ENCODE measurements at places on chromosomes 2 and 18.

GRCh38 chr2:229610333-229610732 lies 104.0 kb downstream of the DNER start:
- no peak for DNase-seq

DNA sequence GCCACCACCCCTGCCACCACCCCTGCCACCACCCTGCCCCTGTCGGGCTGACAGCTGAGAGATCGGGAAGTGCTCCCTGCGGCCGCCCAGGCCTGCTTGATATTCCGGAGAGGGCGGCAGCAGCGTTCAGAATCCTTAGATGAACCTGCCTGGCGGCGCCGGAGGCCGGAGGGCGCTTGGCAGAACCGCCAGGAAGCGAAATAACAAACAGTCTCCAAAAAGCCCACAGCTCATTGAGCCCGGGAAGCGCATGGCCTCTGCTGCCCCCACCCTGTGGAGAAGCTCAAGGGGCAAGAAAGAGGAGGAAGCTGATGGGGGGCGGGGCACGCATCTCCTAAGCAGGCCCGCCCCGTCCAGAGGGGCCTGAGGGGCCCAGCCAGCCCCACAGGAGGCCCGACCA lies 92.2 kb upstream of the MBOAT2 start:
- no peak for DNase-seq

- no peak for DNase-seq
Observed at GRCh38 chr2:43889416-43889815, 50.6 kb downstream of the ABCG8 start.

GRCh38 chr18:9901377-9901776 lies 12.4 kb upstream of the VAPA start:
- no peak for DNase-seq

GRCh38 chr2:27148801-27149439 lies at the start of gene TCF23:
Gene TCF23, plus strand, starts transcription at chr2:27149004. Its CDS starts 130 bp downstream, at chr2:27149134.
- DNase-seq, result no peak

- no peak for DNase-seq
Observed at GRCh38 chr2:182924306-182924705, 57.9 kb upstream of the FRZB start.

GRCh38 chr2:25056098-25056821 lies 14.4 kb downstream of the EFR3B start:
- no peak for DNase-seq

DNA sequence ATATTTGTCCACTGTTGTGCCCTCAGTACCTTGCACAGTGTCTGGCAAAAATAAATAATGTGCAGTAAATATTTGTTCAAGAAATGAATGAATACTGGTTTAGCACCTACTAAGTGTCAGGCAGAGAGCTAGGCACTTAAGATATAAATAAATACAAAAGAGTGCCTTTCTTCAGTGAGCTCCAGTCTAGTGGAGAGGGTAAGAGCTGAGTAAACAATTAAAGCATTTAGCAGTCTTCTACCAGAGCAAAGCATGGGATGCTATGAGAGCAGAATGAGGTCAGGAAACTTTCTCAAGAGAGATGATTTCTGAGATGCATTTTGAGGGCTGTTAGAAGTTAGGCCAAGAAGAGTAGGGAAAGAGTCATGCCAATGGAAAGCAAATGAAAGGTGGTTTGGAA lies 314.7 kb downstream of the DSC3 start:
- no peak for DNase-seq

GRCh38 chr2:43183743-43184142 lies 42.7 kb downstream of the ZFP36L2 start:
- no peak for DNase-seq

DNA sequence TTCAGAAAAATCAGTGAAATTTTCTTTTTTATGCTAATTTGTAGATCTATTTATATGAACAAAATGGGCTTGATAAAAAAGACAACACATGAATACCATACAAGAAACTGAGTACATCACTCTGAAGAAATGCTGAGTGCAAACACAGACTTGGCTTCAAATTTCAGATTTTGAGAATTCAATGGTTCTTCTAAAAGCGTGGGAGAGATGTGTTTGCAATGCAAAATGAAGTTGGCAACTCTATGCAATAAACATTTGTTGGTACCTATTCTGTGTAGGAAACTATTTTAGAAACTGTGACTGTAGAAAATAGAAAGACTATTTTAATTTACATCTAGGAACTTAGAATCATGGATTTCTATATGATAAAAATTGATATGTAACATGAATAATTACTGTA lies 1834.1 kb upstream of the CELF4 start:
- DNase-seq, result no peak

DNA sequence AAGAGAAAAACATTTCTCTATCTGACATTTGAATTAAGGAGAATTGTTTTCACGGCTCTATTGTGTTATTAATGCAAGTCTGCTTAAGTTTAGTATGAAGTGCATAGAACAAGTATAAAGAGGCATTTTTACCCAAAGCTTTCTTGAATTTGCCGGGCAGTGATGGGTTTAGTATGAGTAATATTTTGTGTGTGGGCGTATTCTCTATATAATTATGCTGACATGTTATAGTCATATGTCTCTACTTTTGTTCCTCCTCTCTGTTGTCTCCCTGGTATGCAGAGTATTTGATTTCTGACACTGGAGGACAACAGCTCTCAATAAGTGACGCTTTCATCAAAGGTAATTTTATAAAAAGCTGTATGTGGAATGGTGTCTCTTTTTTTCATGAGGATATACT lies 45.9 kb downstream of the PIKFYVE start:
- no peak for DNase-seq

- DNase-seq, result no peak
Observed at GRCh38 chr2:216773072-216773471, 77.7 kb upstream of the IGFBP5 start.

DNA sequence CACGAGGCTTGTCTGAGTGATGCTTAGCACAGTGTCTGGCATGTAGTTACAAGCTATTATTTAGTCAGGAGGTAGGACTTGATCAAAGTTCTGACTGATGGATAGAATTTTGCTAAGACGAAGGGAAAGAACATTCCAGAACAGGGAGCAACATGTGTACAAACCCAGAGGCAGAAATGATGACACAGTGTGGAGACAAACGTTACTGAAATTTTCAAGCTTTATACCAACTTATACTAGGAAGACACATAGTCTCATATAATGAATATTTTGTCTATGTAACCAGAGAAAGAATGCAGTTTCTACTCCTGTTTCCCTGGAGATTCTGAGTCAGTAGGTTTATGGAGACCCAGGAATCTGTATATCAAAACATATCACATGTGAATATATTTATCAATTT lies 123.4 kb downstream of the FAM124B start:
- no peak for DNase-seq

DNA sequence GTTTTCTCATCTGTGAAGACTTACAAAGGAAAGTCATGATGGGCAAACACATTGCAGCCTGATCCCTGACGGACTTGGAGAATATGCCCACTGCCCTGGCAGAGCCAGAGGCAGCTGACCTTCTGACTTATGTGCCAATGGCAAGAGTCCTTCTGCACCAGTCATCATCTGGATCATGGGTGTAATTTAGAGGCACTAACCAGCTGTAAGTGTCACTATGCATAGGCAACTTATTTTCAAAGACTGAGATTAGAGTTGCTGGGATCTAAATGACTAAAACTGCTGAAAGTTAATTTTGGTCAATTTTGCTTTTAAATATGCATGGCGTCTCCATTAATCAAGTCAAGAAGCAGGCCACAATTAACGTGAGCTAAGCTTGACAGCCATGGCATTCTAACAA lies 261.2 kb downstream of the BCL11A start:
- no peak for DNase-seq

DNA sequence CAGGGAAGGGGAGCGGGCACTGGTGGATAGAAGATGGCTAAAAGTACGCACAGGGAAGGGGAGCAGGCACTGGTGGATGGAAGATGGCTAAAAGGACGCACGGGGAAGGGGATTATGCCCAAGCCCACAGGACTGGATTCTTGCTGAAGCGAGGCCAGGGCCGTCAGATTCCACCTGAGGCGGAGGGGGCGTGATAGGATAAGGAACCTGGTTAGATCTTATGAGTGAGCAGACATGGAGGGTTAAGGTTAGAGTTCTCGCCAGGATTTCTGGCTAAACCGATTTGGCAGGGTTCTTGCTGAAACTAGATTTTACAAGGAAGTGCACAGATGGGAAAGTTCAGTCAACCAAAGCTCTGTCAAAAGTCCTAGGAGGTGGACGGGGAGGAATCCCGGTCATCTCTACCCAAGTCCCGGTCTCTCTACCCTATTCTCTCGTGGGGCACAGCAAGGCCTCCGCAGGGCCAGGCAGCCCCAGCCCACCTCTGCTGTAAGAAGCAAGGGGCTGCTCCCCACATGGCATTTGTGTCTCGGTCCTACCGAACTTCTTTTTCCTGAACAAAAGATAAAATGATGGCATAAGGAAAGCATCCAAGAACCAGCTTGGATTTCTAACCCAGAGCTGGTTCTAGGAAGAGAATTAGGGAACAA lies 140.8 kb downstream of the PTGR3 start:
- DNase-seq, result no peak

GRCh38 chr2:199100326-199101110 lies 357.2 kb downstream of the SATB2 start:
- no peak for DNase-seq

- DNase-seq, result no peak
Observed at GRCh38 chr2:218474527-218474926, 55.6 kb downstream of the VIL1 start.

DNA sequence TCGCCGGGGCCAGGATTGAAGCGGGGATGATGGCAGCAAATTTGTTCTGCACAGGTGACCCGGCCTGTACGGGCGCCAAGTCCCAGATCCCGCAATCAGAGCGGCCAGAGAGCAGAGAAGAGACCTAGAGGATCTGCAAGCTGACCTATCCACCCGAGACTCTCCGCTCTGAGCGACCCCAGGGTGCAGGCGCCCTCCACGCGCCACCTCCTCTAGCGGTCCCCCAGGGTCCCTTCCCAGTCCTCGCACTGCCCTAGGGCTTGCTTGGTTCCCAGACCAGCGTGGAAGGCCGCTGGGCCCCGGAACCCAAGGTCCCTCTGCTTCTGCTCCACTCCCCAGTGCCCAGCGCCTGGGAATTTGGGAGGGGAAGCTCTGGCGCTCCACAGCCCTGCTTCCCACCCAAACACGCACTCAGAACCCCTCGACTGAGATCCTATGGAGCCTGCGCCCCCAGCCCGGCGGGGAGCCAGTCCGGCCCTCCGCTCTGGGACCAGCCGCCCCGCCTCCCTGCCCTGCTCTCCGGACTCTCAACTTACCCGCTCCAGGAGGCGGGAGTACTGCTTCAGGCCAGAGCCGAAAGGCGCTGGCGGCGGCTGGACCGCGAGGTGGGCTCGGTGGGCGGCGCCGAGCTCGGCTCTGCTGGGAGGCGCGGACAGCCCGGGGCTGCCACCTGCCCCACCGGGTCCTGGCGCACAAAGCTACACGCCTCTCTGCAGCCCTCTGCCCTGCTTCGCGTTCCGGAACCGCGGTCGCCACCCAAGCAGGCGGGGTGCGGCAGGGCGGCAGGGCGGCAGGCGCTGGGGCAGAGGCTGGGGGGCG lies 3.0 kb upstream of the SIX3 start:
- no peak for DNase-seq

GRCh38 chr18:71919211-71919610 lies 624.9 kb downstream of the CBLN2 start:
- no peak for DNase-seq

DNA sequence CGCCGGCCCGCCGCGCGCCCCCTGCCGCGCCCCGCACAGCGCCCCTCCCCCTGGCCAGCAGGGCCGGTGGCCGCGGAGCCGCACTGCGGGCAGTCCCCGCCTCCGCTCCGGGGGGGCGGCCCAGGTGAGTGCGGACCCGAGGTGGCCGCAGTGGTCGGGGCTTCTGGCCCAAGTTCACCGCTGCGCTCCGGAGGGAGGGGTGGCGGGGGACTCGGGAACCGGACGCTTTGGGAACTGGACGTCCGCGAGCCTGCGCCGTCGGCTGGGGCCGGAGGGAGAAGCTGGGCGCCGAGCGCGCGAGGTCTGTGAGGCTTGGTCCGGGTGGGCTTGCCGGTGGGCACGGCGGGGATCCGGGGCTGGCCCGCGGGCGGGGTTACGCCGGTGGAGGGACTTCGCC lies 591 bp upstream of the LDLRAD4 start:
- DNase-seq, result no peak

- no peak for DNase-seq
Observed at GRCh38 chr2:8436585-8436984, 245.3 kb upstream of the ID2 start.

- no peak for DNase-seq
Observed at GRCh38 chr2:113863144-113863543, 26.7 kb upstream of the ACTR3 start.

DNA sequence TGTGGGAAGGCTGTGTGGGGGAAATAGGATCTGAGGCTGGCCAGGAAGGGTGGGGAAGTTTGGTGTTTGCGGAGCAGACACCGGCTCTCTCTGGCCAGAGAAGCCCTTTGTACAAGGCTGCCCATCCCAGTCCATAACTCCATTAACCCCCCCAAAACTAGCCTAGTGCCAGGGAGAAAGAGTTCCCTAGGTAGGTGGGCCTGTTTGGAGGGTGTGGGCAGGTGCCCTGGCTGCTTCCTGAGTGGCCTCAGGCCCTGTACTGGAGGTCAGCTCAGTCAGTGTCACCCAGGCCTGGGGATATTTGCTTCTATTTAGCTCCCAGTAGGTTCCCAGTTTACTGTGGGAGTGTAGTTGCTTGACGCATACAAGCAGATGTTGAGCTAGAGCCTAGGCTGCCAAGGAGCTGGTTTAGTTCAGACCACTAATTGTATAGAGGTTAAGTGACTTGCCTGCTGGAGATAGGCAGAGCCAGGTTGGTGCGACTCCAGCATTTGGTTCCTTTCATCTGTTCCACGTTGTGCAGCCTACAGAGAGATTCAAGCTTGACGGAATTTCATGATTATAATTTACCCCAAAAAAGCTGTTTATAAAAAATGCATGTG lies 2.9 kb upstream of the GREB1 start:
- DNase-seq, result no peak

DNA sequence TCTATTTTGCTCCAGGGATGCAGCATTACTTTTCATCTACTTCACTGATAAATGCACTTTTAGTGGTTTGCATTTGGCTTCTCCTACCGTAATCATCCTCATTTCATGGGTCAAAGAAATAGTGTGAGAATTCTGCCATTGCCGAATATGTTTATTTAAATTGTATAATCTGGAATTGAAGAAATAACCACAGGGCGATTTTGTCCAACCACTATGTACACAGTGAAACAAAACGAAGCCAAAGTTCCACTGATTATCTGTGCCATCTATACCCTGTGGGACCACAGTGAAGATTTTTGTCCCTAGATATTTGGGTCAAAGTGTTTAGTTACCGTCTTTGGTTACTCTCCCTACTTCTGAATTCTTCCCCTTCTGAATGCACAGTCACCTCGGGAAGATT lies 888.6 kb upstream of the NRXN1 start:
- no peak for DNase-seq

GRCh38 chr2:15061268-15061667 lies 428.8 kb downstream of the LRATD1 start:
- DNase-seq, result no peak

DNA sequence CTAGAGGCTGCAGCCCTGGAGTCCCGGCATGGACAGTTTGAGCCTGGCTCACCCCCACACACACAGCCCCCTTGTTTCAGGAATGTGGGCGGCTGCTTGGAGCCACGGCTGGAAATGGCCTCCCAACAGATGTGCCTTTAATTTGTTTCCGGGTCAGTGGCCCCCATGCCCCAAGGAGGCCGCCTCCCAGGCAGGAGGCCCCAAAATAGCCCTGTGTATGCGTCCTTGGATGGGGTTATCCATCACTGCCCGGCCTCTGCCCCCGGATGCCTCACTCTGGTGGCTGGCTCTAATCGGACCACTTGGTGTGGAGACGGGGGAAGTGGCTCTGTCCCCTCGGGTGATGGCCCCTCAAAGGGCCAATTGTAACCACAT lies 151.9 kb upstream of the MYCN start:
- DNase-seq, result no peak
